ENCODE measurements at places on chromosomes 16 and 17.

DNA sequence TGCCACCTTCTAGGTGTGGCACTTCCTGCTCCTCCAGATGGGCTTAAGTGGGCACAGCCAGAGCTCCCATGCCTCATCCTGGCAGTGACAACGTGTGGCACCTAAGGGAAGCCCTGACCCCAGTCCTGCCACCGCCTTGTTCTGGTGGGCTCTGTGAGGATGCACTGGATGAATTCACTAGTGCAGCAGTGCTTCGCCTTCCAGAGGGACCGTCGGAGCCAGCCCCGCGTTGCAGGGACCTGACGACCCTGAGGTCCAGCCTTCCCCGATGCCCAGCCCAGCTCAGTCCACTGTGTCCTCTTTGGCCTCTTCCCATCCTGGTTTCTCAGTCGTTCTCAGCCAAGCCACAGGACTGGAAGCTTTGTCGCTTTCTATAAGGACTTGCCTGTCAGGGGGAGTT is 399.8 kb downstream of the SEC14L1 start:
- no peak for DNase-seq

DNA sequence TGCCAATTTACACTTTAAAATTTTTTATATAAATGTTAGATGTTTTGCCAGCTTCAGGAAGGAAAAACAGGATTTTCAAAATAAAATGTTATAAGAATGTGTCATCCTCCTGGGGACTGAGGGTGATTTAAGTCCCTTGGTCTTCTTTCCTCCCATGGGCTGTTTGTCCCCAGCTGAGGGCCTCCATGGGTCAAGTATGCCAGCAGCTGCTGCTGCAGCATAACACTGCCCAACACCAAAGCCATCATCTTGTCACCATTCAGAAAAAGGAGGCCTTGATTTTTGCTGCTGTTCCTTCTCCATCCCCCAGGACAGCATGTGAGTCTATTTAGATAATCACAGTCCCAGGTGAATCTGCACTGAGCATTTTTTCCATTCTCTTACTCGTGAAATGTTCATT is 188.5 kb downstream of the LGALS9B start:
- DNase-seq = no peak

GRCh38 chr16:88349153-88349902 is 33.4 kb upstream of the ZNF469 start:
- DNase-seq = no peak

DNA sequence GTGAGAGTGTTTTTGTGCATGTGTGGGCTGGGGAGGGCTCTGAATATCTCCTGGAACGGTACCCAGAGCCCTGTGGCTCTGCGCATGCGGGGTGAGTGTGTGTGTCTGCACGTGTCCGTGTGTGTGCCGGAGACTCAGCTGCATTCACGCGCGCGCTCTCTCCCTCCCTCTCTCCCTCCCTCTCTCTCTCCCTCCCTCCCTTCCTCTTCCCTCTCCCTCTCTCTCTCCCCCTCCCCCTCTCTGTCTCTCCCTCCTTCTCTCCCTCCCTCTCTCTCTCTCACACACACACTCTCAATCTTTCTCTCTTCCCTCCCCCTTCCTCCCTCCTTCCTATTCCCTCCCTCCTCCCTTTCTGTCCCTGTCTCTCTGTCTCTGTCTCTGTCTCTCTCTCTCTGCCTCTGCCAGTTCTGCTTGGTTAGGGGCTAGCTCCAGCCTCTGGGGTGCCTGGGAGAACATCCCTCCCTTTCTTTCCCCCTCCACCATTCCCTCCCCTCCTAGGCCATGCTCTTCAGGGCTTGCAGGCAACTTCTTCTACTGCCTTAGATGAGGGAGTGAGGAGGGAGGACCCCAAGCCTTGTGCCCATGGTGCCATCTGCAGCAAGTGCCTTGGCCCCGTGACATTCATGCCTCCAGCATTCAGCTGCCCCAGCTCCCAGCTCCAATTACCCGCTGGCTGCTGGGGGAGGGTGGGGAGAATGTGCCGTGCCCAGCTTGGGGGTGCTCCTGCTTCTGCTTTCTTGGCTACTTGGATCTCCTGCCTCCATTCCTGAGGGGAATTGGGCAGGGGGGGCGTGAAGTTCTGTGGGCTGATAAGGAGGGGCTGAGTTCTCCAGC is 6.4 kb downstream of the THRA start:
- peak; percentile 58 for DNase-seq

DNA sequence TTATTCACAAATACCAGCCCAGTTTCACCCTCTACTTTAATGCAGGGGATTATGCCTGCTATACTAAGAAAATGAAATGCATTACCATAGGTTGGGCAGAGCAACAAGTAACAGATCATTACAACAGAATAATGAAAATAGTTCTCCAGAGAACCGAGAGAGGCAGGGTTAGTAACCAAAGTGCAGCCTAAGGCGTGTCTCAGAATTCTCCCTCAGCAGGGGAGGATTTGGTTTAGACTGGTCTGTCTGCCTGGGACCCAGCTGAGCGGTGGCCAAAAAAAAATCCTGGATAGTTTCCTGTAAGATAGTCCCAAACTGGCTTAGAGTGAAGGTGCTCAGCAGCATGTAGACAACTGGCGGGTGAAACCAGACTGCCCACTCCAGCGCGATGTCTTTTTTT is 30.8 kb upstream of the ADCY7 start:
- no peak for DNase-seq

DNA sequence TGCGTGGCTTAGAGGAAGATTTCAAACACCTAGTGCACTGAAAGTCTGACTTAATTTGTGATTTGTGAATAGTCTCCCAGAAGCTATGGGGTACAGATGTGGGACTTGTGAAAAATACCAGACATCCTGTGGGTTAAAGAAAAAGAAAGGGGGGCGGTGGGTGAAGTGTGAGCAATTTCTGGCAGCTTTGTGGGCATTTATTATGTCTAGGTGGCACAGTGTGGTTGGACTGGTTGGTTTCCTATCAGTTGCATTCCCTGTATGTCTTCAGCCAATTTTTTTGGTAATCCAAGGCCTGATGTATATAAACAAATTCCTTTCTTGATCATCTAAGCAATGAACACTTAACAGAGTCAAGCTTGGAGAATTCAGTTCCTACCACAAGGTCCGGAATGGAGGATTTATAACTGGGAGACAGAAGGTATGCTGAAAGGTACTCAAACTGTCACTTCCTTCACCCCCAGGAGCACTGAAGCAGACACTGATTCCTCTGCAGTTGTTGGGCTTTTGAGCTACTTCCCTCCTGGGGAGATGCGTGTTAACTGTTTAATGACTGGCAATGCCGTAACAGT is 211.6 kb downstream of the WWOX start:
- DNase-seq = no peak

- no peak for DNase-seq
Observed at GRCh38 chr16:85004587-85005205, 6.6 kb downstream of the ZDHHC7 start.

GRCh38 chr17:17890773-17891759 is 54.3 kb upstream of the SREBF1 start:
- peak; percentile 52 for DNase-seq

GRCh38 chr16:69260019-69260418 is 51.1 kb upstream of the VPS4A start:
- DNase-seq = no peak

- no peak for DNase-seq
Observed at GRCh38 chr16:28163699-28164098, 48.1 kb downstream of the XPO6 start.

GRCh38 chr16:70676675-70677498 is 9.0 kb downstream of the MTSS2 start:
- no peak for DNase-seq

Measured in NCI-H510A (cell line).